Muscle of arm (tissue), 14 donors: ENCODE measurements at places on chromosomes 6 and 20. TPM values are rescaled to one million over a fixed set of nuclear protein-coding genes. Genes with fewer than 3 reads are reported as not detected.

DNA sequence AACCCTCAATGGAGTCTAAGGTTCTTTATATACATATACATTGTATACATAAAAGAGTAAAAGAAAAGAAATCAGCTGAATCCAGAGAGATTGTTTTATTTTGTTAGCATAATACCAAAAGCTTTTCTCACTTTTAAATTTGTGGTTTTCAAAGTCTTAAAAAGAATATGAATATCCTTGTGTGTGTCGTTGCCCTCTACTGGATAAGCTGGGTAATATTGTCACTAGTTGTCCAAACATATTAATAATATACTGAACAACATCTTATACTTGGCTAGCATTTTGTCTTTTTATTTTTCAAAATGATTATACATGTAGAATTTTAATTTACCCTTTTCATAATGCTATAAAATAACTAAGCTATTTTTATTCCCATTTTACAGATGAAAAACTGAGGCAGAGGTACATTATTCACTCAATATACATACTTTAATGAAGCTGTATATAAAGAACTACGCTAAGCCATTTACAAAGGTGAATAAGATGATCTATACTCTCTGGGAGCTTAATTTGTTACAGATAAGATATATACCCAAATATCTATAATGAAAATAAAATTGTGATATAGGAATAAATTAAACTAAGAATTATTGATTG lies 531.7 kb downstream of the TFAP2B start:
- DNase-seq, result no peak

DNA sequence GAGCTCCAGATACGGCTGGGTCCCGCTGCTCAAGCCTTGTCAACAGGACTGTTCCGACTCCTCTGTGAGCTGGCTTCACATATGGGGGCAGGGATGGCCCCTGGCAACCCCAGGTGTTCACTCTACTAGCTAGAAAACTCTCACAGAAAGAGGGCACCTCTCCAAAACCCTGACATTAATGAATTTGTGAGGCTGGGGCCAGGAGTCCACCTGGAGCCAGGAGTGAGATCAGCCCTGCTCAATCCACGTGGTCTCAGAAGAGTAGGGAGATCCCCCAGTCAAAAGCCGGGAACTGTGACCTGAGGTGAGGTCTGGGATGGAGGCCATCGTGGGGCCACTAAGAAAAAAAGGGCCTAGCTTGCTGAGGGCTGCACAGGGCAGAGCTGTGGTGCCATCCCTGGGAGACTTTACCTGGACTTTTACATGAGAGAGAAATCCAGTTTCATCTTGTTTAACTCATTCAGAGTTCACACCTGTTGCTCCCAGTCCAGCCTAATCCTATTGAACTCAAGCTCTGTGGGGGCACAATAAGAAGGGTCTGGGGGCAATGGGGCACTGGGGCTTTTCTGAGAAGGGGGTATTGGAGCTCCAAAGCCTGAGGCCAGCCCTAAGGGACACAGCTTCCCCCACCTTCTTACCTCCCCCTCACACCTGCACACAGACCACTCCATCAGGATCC lies 144.3 kb upstream of the MLN start:
- no peak for DNase-seq

DNA sequence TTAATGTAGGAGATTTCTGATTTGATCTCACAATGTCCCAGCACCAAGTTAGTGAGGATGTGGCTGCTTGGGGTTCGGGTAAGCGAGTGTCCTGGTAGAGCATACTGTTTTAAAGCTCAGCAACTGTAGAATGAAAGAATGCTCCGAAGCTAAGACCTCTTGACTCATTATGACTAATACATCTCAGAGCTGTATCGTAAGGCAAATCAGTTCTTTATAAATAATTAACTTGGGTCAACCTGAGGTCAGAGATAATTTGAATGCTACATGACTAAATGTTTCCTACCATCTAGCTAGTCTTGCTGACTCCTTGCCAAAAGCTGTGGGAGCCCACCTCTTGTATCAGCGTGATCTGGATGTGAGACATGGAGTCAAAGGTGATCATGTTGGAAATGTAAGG lies 128.8 kb upstream of the PDE7B start:
- no peak for DNase-seq

Gene PLCB4
- polyA plus RNA-seq, result 6.4 TPM

Gene CYB5R4
- polyA plus RNA-seq, result 13.8 TPM

DNA sequence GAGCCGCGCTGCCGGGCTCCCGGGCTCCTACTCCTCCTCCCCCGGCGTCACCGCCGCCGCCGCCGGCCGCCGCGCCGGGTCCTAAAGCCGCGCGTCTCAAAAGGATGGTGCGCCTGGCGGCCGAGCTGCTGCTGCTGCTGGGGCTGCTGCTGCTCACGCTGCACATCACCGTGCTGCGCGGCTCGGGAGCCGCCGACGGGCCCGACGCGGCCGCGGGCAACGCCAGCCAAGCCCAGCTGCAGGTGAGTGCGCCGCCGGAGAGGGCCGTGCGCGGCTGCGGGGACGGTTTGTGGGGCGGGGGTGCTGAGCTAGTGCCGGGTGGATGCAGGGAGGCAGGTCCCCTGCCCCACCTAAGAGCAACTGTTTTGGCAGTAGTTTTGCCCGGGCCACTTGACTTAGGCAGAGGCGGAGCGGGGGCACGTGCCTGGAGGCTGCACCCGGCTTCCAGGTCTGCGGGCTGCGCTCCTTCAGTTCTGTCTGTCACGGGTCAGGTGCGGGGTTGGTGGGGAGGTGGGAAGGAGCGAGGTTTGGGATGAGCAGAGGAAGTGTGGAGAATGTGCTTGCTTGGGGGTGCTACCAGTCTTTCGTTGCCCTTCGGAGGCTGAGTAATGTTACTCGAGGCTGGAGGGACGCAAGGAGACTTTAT lies 722 bp downstream of the ISM1 start:
- DNase-seq, result peak; percentile 24

Gene HUS1B
- 0.17 TPM for polyA plus RNA-seq

Gene PERP
- 0.90 TPM for polyA plus RNA-seq

Gene CPXM1
- polyA plus RNA-seq, result 48.4 TPM

DNA sequence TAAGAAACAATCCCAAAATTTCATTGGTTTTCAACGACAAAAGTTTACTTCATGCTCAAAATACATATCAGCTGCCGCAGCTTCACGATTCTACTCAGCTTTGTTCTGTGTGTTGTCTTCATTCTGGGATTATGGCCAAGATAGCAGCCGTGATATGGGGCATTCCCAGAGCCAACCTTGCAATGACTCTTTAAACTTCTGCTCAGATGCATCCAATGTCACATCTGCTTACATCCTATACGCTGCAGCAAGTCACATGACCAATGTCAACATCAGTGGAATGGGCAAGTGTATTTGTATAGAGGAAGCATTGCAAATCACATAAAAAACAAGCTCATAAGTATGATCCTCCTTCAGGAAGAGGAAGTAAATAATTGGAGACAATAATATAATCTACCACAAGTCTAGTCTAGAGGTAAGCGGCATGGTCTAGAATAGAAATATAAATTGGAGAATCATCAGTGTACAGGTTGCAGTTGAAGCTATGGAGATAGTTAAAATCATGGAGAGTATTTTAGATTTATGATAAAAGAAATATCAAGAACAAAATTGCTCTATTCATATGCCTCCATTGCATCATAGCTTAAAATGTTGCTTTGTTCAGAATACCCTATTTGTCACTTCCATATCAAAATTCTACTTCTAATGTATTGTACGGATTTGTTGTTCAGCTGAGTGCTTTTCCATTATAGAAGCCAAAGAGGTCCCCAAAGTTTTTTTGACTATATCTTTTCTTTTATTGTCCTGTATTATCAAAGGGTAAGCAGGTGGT lies 7.2 kb upstream of the C6orf141 start:
- DNase-seq, result no peak

Gene ATP6V1G2
- 3.8 TPM for polyA plus RNA-seq

- no peak for DNase-seq
These were observed 12.8 kb downstream of the SNX14 start for GRCh38 chr6:85580878-85581267.

DNA sequence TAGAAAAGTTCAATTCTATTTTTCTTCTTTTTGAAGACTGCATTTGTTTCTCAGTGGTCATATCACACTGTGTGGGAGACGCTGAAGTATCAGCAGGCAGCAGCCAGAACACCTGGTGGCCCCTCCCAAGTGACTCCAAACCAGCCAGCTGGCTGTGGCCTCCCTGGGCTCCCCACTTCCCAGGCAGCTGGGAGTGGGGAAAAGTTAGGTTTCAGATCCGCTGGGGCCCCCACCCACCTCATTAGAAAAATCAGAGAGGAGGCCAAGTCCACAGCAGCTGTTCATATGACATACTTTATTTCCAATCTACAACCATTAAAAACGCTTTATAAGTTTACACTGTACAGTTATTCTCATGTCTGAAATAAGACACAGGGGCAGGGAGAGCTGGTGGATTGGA lies 3.6 kb upstream of the DSN1 start:
- peak; percentile 69 for DNase-seq

Gene ENPP5
- polyA plus RNA-seq, result 4.7 TPM

Gene COL21A1
- 79.9 TPM for polyA plus RNA-seq

DNA sequence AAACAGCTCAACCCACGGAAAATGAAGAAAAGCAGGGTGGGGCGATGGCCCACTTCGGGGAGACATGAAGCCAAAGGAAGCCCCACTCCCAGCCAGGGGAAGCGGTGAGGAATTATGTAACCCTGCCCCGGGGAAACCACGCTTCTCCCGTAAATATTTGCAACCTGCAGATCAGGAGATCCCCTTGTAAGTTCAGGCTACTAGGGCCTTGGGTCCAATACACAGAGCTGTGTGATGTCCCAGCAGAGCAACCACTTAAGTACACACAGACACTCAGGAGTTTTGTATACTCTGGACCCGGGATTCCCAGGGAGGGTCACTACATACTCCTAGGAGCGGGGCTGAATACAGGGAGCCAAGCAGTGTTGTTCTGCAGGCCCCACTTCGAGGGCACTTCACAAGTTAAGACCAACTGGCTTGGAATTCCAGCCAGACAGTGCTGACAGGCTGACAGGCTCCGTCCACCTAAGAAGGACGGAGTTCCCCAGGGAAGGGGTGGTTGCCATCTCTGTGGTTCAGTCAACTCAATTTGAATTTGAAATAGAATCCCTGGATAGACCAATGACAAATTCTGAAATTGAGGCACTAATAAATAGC lies 301.4 kb upstream of the THEMIS start:
- DNase-seq, result no peak

Gene DLK2
- polyA plus RNA-seq, result 1.5 TPM
